Fibroblast of the aortic adventitia (primary cell): ENCODE measurements at places on chromosomes 4 and X. TPM values are rescaled to one million over a fixed set of nuclear protein-coding genes. Genes with fewer than 3 reads are reported as not detected.

The SSX1 gene
- total RNA-seq = 0.09 TPM in 1 of 2 replicates, not detected in the other

The STPG2 gene
- 0.18 TPM in 1 of 2 replicates, not detected in the other for total RNA-seq

The SPANXC gene
- not detected in 2 replicates for total RNA-seq

The IL13RA1 gene
- 52.7 and 66.8 TPM in 2 replicates for total RNA-seq

The CD38 gene
- 0.33 TPM in 1 of 2 replicates, not detected in the other for total RNA-seq

The FGFBP1 gene
- total RNA-seq = not detected in 2 replicates

The F8A3 gene
- total RNA-seq = 0.72 and 0.82 TPM in 2 replicates

The MAGEA2B gene
- not detected in 2 replicates for total RNA-seq

DNA sequence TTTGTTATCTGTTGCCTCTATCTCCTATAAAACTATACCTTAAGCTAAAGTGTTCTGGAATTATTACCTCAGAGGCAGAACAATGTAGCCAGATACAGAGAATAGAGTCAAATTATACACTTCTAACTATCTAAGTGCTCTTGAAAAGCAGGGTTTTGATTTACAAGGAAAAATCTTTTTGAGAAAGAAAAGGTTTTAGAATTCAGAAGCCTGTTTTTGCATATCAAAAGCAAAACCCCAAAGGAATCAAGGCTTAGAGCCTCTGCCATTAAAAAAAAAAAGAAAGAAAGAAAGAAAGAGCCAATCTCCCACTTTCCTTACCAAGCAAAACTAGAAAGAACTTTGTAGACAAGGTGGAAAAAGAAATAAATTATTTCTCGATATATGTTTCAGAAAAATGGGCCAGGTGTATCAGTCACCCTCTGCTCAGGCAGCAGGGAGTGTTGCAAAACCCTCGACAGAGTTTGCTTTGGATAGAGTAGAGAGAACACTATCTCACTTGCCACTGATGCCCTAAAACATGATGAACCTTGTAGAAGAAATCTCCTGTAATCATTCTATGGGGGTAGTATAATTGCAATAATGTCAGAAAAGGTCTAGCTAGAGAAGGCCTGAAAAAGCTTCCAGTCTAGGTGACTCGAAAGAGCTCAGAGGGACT, 318.3 kb downstream of the PCDH10 start:
- no peak for DNase-seq

DNA sequence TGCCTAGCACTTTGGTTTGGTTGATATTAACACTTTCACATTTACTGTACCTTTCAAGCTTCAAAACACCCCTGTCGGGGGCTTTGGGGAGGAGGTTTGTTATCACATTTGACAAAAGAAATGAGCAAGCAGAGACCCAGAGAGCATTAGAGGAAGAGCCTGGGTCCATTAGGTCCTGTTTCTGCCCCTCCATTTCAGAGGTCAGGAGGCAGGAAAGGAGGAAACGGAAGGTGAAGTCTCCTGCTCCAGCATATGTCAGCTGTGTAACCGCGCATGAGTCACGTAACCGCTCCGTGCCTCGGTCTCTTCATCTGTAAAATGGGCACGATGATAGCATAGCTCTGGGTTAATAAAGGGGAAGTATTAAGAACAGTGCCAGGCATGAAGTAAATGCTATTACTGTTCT, 201.9 kb upstream of the BCOR start:
- DNase-seq = no peak

DNA sequence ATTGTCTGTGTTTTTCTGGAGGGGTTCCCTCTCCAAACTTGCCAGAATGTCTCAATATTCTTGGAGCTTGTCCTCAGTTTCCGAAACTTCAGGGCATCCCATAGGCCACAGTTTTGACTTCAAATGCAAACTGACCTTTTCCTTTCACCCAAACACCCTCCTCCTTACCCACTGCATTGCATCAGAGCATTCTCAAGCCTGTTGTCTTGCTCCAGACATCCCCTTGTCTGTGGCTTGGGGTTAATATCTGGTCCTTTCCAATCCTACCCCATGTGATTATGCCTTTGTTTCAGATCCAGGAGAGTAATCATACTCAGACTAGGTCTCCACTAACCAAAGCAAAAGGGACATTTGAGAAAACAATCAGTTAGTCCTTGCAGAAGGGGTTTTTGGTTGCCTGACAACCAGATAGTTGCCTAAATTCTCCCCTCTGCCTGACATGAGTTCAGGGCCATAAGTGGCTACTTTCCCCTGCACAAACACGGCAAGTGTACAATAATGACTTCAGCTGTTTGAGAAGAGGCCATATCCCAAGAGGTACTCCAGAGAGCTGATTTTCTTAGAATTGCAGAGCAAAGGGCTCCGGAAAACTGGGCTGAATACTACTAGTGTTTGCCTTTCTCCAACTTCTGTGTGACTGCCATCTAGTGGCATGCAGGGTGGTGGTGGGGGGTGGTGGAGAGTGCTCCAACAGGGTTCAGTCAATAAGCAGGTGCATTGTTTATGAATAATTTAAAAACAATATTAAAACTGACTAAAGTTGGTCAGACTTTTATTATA, 130.2 kb downstream of the CHRDL1 start:
- peak; percentile 44 for DNase-seq

GRCh38 chr4:173076903-173077634, 91.5 kb upstream of the GALNT7 start:
- DNase-seq = no peak

- no peak for DNase-seq
Observed at GRCh38 chrX:119607018-119607389, 780 bp upstream of the NKRF start.

DNA sequence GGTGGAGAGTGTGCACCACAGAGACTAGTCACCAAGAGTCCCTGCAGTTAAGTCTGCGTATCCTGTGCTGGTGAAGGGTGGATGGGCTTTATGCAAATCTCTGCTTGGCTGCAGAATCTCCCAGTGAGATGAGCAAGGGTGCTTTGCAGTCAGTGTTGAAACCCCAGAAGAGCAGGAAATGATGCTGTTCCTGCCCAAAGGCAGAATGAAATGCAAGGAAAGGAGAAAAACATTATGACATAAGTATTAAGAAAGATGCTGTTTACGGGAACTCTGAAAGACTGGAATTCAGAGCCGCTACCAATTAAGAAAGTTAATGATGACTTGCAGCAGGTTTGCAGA, 25.4 kb upstream of the ACSL1 start:
- DNase-seq = no peak

GRCh38 chr4:158443731-158444130, 78.0 kb upstream of the RXFP1 start:
- DNase-seq = peak; percentile 28

- no peak for DNase-seq
Observed at GRCh38 chr4:5198656-5199541, 147.6 kb downstream of the STK32B start.

- peak; percentile 17 for DNase-seq
Observed at GRCh38 chr4:107034091-107034995, 1.8 kb downstream of the DKK2 start.

DNA sequence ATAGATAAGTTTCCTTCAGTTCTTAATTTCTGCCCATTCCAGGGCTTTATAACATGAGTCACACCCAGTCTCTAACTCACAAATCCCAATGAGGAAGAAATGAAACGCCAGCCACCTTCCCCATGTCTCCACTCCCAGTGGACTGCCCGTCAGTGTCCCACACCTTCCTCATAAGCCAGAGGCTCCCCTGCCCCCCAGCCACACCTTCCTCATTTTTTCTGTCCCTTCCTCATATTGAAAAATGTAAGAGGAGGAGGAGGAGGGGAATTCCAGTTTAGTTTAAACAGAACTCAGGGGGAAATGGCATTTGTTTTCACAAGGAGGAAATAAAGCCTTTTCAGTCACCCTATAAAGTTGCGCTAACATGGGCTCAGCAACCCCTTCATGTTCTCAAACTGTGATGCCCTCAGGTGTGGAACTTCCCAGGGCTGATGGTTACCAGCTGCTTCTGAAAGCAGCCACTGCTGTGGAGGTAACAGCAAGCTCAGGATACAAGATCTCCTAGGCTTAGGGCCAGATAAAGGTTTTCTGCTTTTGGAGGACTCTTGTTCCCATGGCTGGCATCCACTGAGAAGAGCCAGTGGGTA, 97.8 kb downstream of the PARM1 start:
- no peak for DNase-seq

GRCh38 chr4:117478702-117479101, 393.3 kb upstream of the TRAM1L1 start:
- DNase-seq = no peak

- no peak for DNase-seq
Observed at GRCh38 chr4:143351774-143352451, 15.2 kb downstream of the GAB1 start.

GRCh38 chrX:4622486-4623167, 909.2 kb upstream of the PRKX start:
- DNase-seq = no peak

GRCh38 chr4:101599620-101600019, 190.9 kb upstream of the BANK1 start:
- peak; percentile 81 for DNase-seq
